Effector memory CD4-positive, alpha-beta T cell (primary cell): ENCODE measurements at places on chromosomes 1 and 21.

- DNase-seq: peak; percentile 45
Measured at GRCh38 chr1:222711319-222712252, 705 bp downstream of the AIDA start.

DNA sequence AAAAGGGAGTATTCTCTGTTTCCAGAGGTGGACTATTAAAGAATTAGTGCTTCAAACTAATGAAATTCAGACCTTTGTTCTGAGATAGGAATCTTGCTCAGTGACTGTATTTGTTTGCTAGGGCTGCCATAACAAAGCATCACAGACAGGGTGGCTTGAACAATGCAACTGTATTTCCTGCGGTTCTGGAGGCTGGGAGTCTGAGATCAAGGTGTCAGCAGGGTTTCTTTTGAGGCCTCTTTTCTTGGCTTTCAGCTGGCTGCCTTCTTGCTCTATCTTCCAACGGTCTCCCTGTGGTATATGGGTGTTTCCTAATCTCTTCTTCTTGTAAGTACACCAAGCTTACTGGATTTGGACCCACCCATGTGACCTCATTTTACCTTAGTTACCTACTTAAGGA is 264.6 kb upstream of the PROX1 start:
- no peak for DNase-seq

GRCh38 chr21:42122808-42123207 is 51.7 kb downstream of the UMODL1 start:
- no peak for DNase-seq

DNA sequence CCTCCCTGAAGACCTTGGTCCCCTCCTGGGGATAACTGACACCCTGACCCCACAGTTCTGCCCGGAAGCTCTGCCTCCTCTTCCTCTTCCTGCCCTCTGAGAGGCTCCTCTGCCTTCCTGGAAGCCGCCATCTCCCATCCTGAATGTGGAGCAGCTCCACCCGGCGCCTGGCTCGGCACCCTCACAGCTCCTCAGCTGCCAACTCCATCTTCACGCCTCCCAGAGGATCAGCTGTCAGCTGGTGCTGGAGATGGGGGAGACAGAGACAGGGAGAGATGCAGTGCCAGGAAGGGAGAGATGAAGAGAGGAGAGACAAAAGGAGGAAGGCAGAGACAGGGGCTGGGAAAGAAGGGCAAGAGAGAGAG is 210.4 kb upstream of the CSF3R start:
- DNase-seq: no peak

DNA sequence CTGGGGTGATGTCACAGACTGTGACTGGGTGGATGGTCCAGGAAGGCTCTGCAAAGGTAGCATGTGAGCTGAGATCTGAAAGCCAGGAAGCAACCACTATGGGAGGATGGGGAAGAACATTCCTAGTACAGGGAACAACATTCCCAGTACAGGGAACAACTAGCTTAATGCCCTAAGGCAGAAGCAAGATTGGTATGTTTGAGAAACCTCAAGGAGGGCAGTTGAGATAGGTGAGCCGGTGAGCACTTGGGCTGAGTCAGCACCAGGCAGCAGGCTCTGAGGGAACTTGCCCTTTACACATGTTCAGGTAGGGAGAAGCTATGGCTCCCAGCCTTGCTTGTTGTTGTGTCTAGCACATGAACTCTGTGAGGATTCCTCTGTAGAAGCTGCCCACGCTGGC is 24.2 kb upstream of the CACNA1E start:
- DNase-seq: no peak

DNA sequence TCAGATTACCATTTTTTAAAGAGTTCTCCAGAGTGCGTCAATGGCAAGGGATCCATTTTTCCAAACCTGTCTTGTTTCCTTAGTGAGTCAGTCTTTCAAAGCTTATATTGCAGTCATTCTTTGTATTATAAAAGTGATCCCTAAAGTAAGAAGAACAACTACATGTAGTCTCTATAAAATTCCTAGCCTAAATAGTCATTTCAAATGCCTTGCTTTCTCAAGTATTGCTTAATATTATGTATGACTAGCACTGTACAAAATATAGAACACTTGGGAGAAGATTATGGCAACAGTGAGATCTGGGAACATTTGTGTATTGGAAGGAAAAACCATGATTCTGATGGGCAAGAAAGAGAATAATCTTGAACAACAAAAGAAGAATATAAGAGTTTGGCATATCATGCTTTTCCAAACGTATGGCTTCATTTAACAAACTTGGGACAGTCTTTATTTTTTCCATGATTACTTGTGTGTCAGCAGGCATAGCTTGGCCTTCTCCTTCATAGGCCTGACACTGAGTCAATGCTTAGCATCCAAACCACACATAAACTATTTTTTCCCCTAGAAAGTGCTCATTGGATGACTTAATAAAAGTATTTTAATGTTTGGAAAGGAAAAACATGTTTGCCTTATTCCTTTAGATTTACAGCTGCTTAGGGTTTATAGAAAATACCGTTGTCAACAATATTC is 547.4 kb downstream of the LTN1 start:
- DNase-seq: no peak

DNA sequence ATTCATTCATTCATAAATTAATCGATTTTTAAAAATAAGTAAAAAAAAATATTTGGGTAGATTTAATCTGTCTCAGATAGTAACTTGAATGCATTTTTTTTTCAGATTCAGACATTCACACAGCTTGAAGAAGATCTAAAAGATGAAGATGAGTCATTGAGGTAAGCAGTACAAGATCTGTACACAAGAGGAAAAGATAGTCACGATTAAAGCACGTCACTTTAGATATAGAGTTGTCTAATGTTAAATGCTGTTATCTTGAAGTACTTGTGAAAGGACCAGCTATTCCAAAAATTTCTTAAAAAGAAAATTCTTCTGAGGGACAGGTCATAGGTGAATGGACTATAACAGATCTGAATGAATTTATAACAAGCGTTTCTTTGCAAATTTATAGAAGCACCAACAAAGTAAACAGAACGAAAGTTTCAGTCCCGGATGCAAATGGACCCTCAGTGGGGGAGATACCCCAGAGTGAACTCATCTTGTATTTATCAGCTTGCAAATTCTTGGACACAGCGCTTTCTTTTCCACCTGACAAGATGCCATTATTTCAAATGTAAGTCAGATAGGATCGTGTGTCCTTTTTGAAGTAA is 31.2 kb upstream of the MORC3 start:
- DNase-seq: no peak

- no peak for DNase-seq
Measured at GRCh38 chr1:243421784-243422183, 165.9 kb downstream of the SDCCAG8 start.

GRCh38 chr1:110961902-110962301 is 1.8 kb downstream of the LRIF1 start:
- no peak for DNase-seq
